ENCODE measurements at places on chromosomes 11 and 22. TPM values are rescaled to one million over a fixed set of nuclear protein-coding genes. Genes with fewer than 3 reads are reported as not detected.

The TYR gene
- not detected for total RNA-seq

The POU2AF3 gene
- total RNA-seq = 0.41 TPM

The KDM4E gene
- total RNA-seq = not detected

The RFPL1 gene
- under 0.01 TPM for total RNA-seq

The OR51B2 gene
- total RNA-seq = 0.41 TPM

The DNAJB7 gene
- total RNA-seq = not detected

The MMP27 gene
- total RNA-seq = not detected

The TREH gene
- total RNA-seq = not detected

The CCDC117 gene
- total RNA-seq = 27.3 TPM

The OR52E2 gene
- total RNA-seq = not detected

The VPS37C gene
- total RNA-seq = 4.5 TPM

The INPP5J gene
- 2.0 TPM for total RNA-seq

The GLB1L2 gene
- 1.2 TPM for total RNA-seq

The MOV10L1 gene
- 3.3 TPM for total RNA-seq

The LGALS1 gene
- 101 TPM for total RNA-seq

The GPR83 gene
- total RNA-seq = 1.2 TPM

The CEP126 gene
- total RNA-seq = 10.6 TPM

The MRGPRX4 gene
- not detected for total RNA-seq

The GRK3 gene
- 60.7 TPM for total RNA-seq

The PKNOX2 gene
- 4.9 TPM for total RNA-seq

The TIGD3 gene
- 5.3 TPM for total RNA-seq

The BEST1 gene
- total RNA-seq = 1.6 TPM

The PGA5 gene
- total RNA-seq = 0.82 TPM

The NUCB2 gene
- 83.6 TPM for total RNA-seq

The PATE4 gene
- total RNA-seq = not detected

The SERPING1 gene
- 7.3 TPM for total RNA-seq

The CD248 gene
- 1.2 TPM for total RNA-seq

The B4GALNT4 gene
- total RNA-seq = 88.9 TPM

The GALR3 gene
- total RNA-seq = not detected

The SGSM1 gene
- 8.6 TPM for total RNA-seq
